ENCODE measurements at places on chromosomes 3 and 15. TPM values are rescaled to one million over a fixed set of nuclear protein-coding genes. Genes with fewer than 3 reads are reported as not detected.

The GRK7 gene
- not detected for total RNA-seq

The GRAMD2A gene
- total RNA-seq, result 2.4 TPM

- DNase-seq, result no peak
Measured at GRCh38 chr3:100902572-100902971, 90.6 kb downstream of the ABI3BP start.

DNA sequence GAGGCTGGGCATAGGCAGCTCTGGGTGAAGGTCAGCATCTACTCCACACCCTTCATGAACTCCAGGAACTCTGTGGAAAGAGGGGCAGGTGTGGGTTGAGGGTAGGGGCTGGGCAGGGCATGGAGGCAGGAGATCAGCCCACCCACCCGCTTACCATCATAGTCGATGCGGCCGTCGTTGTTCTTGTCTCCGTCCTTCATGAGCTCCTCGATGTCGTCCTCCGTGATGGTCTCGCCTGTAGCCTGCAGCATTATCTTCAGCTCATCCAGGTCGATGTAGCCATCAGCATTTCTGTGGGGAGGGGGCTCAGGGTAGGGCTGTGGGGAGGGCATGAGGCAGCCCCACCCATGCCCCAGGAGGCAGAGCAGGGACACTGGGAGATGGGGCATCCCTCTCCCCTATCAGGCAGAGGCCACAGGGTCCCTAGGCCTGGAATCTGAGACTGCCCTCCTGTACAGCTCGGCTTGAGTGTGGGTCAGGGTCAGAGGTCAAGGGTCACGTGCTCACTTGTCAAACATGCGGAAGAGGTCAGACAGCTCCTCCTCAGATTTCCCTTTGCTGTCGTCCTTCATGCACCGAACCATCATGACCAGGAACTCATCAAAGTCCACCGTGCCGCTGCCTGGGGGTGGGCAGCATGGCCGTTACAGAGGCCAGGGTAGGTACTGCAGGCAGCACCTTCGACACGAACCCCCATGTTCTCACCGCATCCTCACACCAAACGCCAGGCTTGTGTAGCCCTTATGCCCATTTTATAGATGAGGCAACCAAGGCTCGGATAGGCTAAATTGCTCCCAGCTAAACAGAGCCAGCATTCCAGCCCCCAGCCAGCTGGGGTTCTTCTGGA is 2.4 kb downstream of the TNNC1 start:
- DNase-seq, result no peak

DNA sequence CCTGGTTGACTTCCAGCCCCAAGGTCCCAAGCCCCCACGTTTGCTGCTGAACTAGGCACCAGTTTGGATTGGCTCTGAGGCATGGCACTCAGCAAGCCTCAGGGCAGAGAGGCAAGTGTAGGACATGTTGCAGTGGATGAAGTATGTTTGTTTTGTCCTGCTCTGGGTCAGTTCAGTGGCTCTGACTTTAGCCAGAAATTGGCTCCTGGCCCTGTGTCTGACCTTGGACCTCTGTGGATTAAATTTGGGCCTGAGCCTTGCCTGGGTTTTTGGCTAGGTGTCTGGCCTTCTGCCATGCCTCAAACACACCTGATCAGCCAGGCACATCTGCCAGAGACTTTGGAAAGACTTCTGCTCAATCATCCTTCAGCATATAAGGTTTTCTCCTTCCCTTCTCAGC is 3.6 kb upstream of the MRAS start:
- DNase-seq, result no peak

DNA sequence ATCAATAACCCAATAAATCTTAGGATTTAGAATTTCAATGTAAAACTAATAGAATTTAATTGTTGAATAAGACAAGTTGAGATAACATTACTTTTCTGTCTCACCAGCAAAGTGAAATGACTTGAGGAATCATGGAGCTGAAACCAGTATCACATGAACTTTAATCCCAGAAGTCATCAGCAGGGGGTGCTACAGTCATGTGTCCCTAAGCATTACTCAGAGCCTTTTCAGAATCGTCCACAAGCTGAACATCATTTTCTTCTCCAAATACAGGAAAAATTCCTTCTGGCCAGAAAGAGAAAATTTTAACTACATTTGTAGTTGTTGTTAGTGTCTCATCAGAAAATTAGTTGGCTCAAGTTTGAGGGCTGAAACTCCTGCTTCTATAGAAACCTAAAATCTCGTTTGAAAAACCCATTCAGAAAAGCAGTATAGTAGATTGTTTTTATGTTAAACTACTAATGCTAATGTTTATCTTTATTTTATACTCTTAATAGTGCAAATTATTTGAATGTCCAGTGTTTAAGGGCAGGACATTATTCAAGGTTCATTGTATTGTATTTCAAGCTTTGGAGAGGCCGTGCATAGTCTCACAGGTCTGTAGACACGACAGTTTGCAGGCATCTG is 384.1 kb downstream of the PLOD2 start:
- DNase-seq, result peak; percentile 16

- no peak for DNase-seq
Measured at GRCh38 chr3:192382861-192383260, 344.5 kb downstream of the FGF12 start.

The STXBP5L gene
- total RNA-seq, result not detected

DNA sequence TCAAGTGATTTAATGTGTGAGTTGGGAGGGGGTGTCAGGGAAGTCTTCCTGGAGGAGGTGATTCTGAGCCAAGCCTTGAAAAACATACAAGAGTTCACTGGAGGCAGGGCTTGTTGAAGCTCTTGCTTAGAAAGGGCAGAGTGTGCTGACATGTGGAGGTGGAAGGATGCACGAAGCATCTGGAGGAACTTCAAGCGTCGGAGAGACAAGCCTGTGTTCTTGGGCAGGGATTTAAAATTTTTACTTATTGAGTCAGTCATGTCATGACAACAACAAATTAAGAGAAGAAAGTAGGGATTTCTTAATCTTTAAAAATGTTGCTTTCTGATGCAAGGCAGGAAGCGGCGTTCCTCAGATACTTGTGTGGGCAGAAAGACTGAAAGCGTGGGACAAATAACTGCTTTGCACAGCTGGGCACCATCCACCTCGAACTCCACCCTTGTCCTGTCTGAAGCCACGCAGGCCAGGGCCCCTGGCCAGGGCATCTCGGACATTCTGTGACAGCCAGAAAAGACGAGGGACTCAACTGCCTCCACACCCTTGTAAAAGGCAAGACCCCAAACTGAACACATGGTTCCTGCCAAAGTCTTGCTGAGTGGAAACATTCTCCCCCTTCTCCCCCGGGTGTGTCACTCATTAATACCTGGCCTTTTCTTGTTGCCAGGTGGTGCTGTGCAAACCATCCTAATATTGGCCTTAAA is 6.9 kb upstream of the IL16 start:
- peak; percentile 1 for DNase-seq

GRCh38 chr15:83766339-83766738 is 112.4 kb downstream of the ADAMTSL3 start:
- no peak for DNase-seq

DNA sequence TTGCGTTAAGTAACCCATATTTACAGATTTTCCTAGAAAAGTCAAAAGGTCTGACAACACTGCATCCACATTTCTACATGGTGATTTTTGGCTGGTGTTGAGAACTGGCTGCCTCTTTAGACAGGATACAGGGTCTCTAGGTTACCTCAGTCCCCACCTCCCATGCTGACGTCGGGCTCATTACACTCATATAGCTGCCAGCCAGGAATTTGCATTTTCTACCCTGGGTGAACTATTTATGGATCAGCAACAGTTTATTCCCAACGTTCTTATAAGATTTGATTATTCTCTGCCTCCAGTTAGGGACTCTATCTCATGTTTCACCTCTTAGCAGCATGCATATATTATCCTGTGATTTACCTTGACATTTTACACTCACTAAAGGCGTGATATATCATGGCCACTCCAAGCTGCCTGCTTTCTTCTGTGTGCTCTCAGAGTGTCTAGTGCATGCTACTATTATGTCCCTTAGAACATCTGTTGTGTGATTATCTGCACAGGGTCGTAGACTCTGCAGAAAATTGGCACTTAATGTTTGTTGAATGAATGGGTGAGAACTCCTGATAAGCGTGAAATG is 49.0 kb downstream of the CLDN11 start:
- no peak for DNase-seq

- no peak for DNase-seq
Measured at GRCh38 chr15:98713585-98714001, 65.3 kb downstream of the IGF1R start.

DNA sequence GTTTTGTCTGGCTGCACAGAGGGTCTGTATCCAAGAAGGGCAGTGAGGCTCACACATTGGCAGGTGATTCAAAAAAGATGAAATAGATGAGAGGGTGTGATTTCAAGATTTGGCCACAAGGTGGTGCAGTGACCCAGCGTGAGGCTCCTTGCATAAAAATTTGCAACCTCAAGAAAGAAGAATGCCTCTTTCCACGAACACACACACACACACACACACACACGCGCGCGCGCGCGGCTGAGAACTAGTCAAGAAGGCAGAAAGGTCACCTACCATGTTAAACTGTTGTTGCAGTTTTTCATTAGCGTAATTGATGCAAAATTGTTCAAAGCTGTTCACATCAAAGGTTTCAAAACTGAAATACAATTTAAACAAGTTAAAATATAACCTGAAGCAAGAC is 39.2 kb downstream of the MYO5C start:
- peak; percentile 39 for DNase-seq

DNA sequence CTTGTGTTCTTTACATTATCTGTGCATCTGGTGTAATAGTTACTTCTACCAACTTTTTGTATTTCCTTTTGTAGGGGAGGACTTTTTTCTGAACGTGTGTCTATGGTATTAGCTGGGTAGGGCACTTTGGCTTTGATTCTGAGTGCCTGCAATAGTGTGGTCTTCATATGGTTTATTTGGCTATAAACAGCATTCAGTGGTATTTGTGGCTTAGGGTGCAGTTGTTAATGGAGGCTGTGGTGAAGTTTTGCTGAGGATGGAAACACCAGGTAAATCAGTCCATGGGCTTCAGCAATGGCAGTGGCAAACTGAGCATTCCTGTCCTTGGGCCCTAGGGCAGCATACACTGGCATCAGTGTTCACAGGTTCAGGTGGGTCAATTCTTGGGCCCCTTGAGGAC is 230.6 kb upstream of the CTNNB1 start:
- DNase-seq, result no peak

DNA sequence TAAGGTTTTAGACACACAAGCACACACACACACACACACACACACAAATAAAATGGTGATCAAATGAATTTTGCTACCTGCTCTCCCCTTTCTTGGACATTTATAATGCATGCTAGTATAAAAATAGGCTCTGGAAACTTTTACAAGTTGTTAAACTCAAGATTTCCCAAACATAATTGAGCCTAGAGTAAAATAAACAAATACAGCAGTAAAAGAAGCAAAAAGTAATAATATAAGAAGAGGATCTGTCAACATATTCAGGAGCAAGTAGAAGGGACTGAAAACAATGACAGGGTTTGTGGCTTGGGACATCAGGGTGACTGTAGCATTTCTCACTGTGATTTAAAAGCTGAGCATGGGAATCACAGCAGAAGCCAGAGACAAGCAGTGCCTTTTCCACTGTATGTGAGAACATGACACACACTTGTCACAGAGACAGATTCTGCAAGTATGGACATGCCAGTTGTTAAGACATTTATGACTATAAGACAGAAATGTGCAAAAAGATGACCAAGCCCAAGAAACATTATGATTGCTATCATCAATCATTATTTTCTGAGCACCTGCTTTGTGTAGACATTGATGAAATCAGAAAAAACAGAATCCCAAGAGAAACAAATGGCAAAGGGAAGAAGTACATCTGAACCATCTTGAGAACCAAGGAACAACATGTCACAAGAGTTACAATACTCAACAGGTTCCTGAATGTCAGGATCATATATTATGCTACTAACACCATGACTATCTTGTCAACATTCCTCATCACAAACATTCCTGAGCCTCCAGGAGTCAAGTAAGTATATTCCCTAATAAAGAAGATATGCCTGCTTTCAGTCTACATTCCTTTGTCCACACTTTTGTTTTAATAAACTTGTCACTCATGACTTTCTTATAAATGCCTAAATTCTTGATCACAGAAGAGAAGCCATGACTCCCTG is 7.1 kb downstream of the THRB start:
- DNase-seq, result no peak

GRCh38 chr15:94314639-94315038 is 83.3 kb downstream of the MCTP2 start:
- no peak for DNase-seq

- DNase-seq, result no peak
Measured at GRCh38 chr3:157109267-157110141, 50.4 kb downstream of the CCNL1 start.

- DNase-seq, result no peak
Measured at GRCh38 chr15:45586601-45587094, 531 bp upstream of the BLOC1S6 start.

GRCh38 chr3:39707314-39707909 is 102.0 kb upstream of the MYRIP start:
- peak; percentile 9 for DNase-seq

- no peak for DNase-seq
Measured at GRCh38 chr15:101539492-101539891, 50.0 kb upstream of the PCSK6 start.

- DNase-seq, result no peak
Measured at GRCh38 chr15:78979456-78980320, 34.8 kb upstream of the CTSH start.

- DNase-seq, result no peak
Measured at GRCh38 chr3:41207355-41207754, 8.1 kb downstream of the CTNNB1 start.

- no peak for DNase-seq
Measured at GRCh38 chr3:135224815-135225362, 429.8 kb downstream of the EPHB1 start.

DNA sequence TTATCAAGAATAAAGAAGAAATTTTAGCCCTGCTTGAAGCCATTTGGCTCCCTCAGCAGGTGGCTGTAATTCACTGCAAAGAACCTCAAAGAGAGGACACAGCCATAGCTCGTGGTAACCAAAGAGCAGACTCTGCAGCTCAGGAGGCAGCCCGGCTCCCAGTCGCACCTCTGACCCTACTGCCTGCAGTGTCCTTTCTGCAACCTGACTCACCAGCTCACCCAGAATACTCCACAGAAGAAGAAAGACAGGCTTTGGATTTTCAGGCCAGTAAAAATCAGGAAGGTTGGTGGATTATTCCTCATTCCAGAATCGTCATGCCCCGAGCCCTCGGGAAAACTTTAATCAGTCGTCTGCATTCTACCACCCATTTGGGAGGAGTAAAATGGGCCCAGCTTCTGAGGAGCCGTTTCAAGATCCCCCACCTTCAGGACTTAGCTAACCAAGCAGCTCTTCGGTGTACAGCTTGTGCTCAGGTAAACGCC is 38.6 kb downstream of the ZBTB11 start:
- no peak for DNase-seq

The ROBO1 gene
- 38.2 TPM for total RNA-seq

DNA sequence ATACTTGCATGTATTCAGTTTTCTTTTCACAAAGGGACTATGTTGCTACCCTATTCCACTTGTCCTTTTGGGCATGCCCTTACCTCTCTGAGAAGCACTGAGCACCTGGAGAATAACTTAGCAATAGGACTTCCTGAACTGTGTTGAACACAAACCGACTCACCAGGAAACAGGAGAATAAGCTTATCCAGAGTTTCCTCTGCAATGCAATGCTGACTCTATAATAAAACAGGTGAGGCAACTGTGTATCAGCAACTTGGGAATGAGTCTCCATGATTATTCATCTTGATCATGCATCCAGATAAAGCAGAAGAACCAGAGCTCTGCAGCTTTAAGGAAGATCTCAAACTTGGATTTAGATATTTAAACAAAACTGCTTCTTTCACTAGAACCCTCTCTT is 806.5 kb downstream of the IGSF11 start:
- DNase-seq, result no peak

The CAND2 gene
- 1.4 TPM for total RNA-seq

The TERC gene
- total RNA-seq, result 246 TPM

- no peak for DNase-seq
Measured at GRCh38 chr3:139292192-139292591, 51.6 kb upstream of the MRPS22 start.

GRCh38 chr15:25051399-25052154 is 96.8 kb downstream of the SNRPN start:
- no peak for DNase-seq
